K562 (cell line): ENCODE measurements at places on chromosomes 1 and 21. TPM values are rescaled to one million over a fixed set of nuclear protein-coding genes. Genes with fewer than 3 reads are reported as not detected.

GRCh38 chr1:78304761-78305160, 186.0 kb upstream of the PTGFR start:
- DNase-seq = no peak

- DNase-seq = peak; percentile 81
Observed at GRCh38 chr1:15027515-15027986, 126.0 kb upstream of the TMEM51 start.

DNA sequence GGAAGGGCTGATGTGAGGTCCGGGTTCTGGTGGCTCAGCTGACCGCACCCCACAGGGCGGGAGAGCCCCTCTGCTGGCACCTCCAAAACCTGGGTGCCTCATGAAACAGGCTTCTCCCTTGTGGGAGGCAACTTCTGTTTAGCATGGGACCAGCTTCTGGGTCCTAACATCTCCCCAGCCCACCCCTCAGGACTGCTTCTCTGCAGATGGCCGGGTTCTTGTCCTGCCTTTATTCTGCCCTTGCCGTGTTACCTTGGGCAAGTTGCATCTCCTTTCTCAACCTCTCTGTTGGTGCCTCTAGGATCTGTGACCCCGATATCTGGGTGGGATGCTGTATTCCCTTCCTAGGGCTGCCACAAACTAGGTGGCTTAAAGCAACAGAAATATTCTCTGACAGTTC, 15.0 kb upstream of the TTC22 start:
- no peak for DNase-seq

DNA sequence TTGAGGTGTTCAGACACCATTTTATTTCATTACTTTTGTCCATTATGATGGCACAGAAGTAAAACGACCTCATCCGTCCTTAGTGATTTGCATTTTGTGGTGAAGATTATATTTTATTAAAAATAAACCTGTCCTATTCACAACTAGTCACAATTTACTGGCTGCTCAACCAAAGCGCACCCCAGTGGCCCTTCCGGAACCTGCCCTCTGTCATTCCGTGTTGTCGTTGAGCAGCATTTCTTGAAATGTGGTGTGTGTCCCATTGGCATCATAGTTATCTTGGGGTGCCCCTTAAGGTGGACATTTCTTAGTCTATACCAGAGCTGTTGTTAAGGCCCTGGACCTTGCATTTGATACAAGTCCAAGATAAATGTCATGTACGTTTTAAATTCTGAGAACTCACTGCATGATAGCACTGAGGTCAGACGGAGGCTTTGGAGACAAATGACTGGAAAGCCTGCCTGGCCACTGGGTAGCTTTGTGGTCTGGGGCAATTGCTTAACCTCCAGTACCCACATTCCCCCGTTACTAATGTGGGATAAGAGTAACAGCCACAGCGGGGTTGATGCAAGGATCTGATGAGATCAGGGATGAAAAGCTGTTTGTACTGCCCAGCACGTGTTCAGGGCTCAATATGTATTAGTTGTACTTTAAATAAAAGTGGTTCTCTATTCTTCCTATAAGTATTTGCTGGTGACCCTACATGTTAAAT, 36.2 kb downstream of the BACH1 start:
- no peak for DNase-seq

Gene GABRD
- total RNA-seq = not detected in 2 replicates

Gene LRRIQ3
- 0.82 and 0.98 TPM in 2 replicates for total RNA-seq

DNA sequence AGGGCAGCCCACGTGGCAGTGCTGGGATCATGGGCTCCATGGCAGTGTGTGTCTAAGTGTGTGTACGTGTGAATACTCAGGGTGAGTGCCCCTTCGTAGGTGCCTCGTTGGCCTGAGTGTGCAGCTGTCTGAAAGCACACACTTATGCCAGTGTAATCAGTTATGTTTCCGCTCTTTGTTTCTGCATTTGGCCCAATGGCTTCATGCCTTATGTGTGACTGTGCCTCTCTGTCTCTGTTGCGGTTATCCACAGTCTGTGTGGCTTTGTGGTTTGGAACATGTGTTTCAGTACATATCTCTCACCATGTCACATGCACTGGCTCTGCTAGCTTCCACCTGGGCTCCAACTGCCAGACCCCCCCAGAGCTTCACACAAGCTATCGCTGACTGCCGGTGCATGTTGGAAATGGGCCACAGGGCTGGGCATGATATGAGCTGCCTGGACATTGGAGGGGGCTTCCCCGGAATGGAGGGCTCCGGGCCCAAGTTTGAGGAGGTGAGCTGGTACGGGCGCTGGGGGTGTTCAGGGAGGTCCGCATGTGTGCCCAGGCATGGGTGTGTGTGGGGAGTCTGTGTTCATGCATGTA, 70.3 kb upstream of the TINAGL1 start:
- no peak for DNase-seq

Gene FAM3B
- not detected in 2 replicates for total RNA-seq

Gene NTNG1
- total RNA-seq = not detected in 2 replicates

Gene HMCN1
- total RNA-seq = 0.13 and 0.16 TPM in 2 replicates

GRCh38 chr1:234542211-234542850, 63.4 kb upstream of the TARBP1 start:
- no peak for DNase-seq

- no peak for DNase-seq
Observed at GRCh38 chr1:226700861-226701260, 38.2 kb downstream of the ITPKB start.
